ENCODE measurements at places on chromosomes 3 and 15.
A peak's percentile ranks its signal among the peaks of the same experiment; 100 is the strongest.

DNA sequence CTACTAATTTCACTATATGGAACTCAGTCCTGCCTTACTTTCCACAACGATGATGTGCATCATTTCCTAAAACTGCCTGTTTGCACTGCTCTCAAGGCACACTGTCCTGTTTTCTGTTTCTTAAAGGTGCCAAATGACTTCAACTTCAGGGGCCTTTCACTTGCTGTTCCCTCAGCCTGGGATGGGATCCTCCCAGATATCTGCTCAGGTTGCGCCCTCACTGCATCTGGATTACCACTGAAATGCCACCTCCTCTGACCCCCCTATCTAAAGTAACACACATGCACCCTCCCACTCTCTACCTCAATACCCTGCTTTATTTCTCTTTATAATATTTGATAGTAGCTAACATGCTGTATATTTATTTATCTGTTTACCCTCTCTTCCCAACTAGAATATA lies 123.8 kb upstream of the CMC1 start:
- no peak for DNase-seq

DNA sequence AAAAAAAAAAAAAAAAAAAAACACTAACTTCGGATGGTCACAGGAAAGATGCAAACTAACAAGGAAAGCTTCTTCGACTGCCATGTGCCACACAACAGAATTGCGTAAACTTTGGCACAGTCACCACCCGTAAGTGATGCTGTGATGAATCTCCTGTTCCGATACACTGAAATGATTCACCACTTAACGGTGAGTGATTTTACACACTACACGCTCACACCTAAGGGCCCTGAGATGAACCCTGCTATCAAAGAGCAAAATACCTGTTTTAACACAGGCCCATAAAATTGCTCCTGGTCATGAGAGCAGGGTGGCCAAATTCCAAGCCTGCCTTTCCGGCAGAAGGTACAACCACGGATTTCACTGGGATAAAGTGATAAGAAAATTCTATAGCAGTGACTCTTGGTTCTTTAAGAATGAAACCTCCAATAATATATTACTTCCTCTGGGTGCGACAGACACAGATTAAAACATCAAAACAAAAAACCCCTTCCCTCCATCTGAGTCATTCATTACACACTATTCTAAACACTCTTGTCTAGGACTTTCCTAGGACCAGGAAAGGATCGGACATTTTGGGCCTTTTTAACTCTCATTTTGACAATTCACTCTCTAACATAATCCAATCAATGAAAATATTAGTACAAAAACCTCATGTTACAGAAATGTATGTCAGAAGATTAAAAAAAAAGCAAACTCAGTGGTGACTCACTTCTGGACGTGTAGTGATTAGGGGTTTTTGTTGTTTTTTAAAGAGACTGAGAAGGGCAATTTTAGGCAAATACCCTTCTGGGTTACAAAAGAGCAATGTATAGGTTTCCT lies 28.3 kb downstream of the LRIG1 start:
- DNase-seq, result peak; percentile 24

DNA sequence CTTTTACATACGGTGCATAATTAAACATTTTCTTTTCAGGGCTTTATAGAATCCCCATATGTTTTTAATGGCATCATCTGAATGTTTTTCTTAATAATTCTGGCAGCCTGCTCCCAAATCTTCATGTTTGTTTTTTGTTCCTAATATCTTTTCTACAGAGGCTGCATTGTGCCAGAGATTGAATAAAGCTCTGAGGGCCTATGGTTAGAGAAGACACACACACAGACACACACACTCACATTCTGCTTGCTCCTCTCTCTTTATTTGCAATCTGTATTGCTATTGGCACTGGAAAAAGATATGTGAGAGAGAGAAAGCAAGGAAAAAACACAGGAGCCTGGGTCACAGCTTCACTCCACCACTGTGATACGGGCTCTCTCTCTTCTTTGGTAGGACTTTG lies 136.0 kb downstream of the MECOM start:
- DNase-seq, result no peak

DNA sequence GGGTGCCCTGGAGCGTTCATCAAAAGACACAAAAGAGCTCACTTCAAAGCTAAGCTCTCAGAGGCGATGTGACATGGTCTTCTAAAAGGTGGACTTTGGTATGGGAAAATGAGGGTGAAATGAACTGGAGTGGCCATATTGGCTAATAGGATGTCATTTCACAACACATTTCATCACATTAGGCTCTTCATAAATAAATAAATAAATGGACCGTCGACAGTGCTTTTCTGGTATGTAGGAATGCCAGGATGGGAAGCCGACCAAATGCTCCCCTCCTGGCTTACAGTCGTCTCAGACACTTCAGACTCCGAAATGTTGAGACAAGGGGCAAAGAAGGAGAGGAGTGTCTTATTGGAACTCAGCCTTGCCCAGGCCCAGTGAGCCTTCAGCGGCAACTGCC lies 383.0 kb downstream of the NTRK3 start:
- no peak for DNase-seq

- no peak for DNase-seq
These were observed 126.5 kb downstream of the DGKG start for GRCh38 chr3:186235554-186235953.

DNA sequence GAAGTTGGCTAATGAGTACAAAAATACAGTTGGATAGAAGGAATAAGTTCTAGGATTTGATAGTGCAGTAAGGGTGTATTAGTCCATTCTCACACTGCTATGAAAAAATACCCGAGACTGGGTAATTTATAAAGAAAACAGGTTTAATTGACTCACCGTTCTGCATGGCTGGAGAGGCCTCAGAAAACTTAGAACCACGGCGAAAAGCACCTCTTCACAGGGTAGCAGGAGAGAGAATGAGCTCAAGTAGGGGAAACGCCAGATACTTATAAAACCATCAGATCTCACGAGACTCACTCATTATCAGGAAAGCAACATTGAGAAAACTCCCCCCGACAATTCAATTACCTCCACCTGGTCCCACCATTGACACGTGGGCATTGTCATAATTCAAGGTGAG lies 483.3 kb downstream of the TUSC7 start:
- no peak for DNase-seq

- DNase-seq, result no peak
These were observed 1159.1 kb downstream of the SI start for GRCh38 chr3:163919154-163919553.

DNA sequence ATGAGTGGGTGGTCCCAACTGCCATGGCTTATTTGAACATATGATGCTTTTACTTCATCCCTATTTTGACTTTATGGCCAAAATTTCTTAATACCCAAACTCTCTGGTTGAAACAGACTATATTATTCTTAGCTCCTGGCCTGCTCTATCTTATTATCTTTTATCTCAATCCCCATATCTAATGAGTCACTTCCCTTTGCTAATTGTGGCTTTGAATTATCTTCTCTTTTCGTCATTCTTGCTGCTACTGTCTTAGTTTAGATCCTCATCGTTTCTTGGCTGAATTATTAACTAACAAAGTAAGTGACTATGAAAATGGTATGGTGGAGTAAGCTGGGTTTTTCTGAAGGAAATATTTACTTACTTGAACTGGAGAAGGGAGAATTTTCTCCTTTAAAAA lies 28.2 kb upstream of the DNAJC19 start:
- no peak for DNase-seq

DNA sequence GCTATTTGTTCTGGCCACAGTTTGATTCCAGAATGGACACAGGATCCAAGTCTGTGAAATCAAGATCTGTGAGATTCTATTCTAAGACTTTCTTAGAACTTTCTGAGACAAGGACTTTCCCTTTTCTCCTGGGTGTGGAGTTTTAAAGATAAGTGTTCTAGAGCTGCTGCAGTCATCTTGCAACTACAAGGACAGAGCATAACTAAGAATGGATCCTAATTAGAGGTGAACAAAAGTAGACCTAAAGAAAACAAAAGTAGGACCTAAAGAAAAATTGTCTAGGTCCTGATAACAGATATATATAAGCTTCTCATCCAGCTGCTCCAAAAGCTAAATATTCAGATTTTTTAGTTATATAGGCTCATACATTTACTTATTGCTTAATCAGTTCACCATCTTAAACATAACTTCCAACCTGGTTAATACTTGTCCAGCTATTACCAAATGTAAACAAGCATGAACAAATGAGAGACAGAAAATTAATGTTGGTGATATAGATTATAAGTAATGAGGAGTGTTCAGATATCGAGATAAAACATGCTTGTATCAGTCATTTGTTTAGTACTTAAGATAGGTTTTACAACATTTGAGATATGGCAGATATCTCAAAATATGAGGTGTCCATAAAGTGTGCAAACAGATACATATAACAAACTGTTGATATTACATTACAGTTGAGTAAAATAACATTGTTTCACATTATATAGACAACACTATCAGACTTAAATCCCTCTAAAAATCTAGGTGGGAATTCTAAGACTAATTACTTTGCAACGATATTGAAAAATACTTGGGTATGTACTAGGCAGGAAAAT lies 75.1 kb downstream of the CD200 start:
- no peak for DNase-seq

DNA sequence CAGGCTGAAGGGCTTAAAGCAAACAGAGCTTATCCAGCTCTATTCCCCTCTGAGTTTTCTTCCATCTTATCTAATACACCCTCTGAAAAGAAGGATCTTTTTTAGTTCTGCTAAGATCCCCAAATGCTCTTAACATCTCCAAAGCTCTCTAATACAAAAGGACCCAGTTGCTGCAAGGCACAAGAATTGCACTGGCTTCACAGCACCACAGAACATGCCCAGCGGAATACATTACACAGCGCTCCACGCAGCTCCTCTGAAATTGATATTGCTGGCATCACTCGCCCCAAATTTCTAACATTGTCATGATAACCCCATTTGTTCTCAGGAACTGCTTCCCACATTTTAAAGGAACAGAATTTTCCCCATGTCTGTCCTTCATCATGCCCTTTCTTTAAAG lies 210.1 kb downstream of the RORA start:
- DNase-seq, result no peak

DNA sequence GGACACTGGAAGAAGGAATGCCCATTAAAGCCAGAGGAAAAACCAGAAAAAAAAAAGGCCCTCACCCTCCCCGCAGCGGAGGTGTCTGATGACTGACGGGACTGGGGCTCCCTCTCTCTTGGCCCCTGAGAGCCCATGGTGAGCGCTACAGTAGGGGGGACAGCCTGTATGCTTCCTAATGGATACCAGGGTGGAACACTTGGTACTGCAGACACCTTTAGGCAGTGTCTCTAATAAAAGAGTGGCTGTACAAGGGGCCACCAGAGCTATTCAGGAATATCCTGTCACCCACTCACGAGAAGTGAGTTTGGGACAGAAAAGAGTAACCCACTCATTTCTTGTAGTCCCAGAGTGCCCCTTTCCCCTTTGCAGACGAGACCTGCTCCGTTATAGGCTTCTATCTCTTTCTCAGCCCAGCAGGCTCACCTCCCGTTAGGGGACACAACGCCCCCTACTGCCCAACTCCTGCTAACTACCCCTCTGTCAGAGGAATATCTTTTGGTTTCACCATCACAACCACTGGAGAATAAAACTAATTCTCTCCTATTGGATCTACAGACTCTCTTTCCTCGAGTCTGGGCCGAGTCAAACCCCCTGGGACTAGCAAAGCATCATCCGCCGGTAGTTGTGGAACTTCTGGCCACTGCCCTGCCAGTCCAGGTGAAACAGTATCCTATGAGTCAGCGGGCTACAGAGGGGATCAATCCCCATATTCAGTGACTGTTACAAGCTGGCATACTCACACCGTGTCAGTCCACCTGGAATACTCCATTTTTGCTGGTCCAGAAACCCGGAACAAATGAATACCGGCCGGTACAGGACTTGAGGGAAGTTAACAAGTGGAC lies 40.8 kb downstream of the ZBTB11 start:
- DNase-seq, result peak; percentile 69

- DNase-seq, result no peak
These were observed 127.4 kb downstream of the WDR76 start for GRCh38 chr15:43954181-43954621.

DNA sequence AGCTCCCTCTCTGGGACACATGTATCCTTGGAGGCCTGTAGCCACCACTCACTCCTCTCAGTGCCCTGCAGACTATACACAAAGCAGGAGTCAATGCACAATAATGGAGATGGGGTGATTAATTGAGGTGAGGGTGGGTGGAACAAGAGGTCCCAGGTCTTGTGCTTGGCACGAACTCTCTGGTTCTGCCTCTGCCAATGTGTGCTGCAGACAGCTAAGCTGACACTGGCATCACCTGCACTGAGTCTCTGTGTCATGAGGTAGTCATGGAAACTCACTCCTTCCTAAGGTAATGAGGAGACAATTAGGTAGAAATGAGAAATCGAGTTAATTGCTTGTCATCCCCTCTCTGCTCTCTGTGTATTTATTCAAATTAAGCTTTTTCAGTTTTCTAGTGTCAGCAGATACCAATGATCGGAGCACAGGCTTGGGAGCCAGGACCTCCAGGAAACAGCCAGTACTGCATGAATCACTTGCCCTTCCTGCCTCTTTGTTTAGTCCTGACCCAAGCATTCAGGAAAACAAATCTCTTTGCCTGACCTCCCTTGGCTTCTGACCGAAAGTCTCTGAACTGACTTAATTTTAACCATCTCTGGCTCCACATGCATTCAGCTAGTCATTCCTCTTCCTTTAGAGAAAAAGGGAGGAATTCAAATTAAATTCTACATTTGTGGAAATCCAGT lies 56.7 kb downstream of the DRD3 start:
- no peak for DNase-seq

DNA sequence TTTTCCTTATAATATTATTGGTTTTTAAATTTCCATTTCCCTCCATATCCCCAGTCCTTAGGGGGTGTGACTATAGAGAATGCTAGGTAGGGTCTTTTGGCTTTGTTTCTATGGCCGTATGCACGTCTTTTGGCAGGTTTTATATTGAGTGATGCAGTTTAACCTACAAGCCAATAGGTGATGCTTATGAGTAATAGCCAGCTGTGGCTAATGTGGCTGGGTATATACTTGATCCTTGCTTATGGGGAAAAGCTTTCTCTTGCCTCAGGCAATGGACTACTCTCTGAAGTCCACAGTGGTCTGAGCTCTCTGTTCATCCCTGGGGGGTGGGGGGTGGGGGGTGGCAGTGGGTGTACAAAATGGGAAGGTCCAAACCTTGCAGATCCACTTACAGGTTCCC lies 223.9 kb downstream of the MFSD1 start:
- DNase-seq, result no peak

DNA sequence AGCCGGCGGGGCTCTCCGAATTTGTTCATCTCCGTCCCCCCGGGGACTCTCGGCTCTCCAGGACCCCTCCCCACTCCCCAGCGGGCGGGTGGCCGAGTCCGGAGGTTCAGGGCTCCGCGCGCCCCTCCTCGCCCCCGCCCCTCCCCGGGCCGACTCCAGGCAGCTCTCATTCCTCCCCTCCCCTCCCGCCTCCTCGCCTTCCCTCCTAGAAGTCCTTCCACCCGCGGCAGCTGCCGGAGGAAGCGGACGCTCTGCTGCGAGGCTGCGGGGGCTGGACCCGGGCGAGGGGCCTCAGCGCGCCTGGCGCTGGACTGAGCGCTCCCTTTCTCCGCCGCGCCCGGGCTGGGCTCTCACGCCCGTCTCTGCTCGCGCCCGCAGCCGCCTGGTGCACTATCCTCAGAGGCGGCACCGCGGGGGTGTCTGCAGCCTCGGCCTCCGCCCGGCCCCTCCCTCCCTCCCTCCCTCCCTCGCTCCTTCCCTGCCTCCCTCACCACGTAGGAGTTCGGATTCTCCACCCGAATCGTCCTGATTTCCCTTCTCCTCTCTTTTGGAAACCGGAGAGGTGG lies at the start of gene ROBO2:
TSS of gene ROBO2 (plus strand) at position 494 of the 566 bp plus-strand sequence. CDS start 687 bp downstream, outside the sequence.
- DNase-seq, result no peak

All from stimulated activated CD4-positive, alpha-beta T cell treated with anti-CD3 and anti-CD28 coated beads, TNF-alpha, amount 100 ng/mL, for 24 hours (primary cell).